ENCODE measurements at places on chromosomes 6 and 20.

DNA sequence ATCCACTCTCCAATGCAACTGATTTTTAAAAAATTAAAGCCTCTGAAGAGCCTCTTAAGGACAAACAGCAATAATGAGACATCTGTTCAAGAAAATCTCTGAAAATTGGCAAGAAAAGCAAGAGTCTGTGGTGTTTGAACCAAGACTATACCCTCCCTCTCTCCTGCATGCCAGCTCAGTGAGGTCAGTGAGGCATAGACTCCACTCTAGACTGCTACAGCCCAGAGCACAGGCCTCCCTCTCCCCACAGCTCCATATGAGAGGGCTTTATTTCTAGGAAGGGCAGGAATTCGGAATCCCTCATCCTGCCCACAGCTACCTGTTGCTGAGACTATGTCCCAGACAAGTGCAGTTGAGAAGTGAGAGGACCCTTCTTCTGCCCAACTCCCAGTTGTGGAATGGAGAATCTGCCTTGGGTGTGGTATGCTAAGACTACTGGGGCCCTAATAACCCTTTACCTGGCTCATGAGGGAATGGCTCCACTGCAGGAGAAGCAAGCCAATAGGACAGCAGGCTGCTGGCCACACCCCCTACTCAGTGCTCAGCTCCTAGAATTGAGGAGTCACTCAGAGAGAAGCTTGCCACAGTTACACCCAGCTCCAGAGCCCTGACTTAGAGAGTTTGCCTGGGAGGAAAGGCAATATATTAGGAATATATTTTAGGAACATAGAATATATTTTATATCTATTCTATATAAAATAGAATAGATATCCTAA is 22.7 kb upstream of the HLA-DQA1 start:
- no peak for DNase-seq

- DNase-seq: no peak
Observed at GRCh38 chr6:24833711-24834386, 35.1 kb upstream of the ARMH2 start.

DNA sequence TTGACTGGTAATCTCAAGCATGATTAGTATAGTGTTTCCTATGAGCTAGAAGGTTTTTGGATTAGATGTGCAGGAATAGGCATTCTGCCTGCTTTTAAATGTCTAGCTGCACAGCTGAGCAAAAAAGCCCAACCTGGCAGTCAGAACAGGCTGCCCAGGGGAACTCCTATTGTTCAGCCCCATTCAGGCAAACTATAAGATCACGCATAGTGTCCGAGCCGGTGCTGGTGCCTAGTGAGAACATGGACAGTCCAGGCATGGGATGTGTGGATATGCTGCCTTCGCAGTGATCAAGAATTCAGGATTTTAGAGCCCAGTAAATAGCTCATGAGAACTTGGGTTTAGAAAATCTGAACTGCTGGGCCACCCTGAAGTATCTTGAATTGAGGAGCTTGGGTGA is 348.8 kb downstream of the UTRN start:
- DNase-seq: no peak

GRCh38 chr6:90347411-90347851 is 50.8 kb upstream of the BACH2 start:
- no peak for DNase-seq

- DNase-seq: no peak
Observed at GRCh38 chr20:63360850-63361518, at the start of gene CHRNA4. Gene CHRNA4 (minus strand): TSS chr20:63361349. CDS start chr20:63361165, 184 bp downstream.

GRCh38 chr20:58518387-58518786 is 3.2 kb upstream of the APCDD1L start:
- DNase-seq: no peak

GRCh38 chr6:149888659-149889058 is 9.3 kb downstream of the RAET1E start:
- no peak for DNase-seq

- DNase-seq: no peak
Observed at GRCh38 chr20:58755062-58755697, 62.6 kb downstream of the NPEPL1 start.

Data from fibroblast of the conjunctiva (primary cell).